ENCODE measurements at places on chromosomes 3 and 15.

GRCh38 chr3:57958642-57959422 lies 49.4 kb upstream of the FLNB start:
- DNase-seq, result no peak

GRCh38 chr3:158279609-158280008 lies 169.7 kb downstream of the RSRC1 start:
- no peak for DNase-seq

DNA sequence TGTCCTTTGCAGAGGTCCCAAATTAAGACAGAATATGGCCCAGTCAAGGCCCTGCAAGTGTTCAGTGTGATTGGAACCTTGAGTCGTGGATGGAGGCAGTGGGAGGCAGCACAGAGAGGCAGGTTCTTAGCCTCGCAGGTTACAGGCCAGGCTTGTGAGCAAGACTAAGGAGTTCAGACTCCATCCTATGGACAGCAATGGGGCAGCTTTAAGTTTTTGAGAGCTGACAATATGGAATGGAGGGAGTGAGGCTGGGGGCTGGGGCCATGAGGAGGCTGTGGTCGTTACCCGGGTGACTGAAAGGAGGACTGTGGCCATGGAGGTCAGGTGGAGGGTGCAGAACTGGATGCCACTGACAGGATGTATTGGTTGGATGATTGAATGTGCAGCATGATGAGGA lies 74.1 kb upstream of the PRR23C start:
- DNase-seq, result no peak

DNA sequence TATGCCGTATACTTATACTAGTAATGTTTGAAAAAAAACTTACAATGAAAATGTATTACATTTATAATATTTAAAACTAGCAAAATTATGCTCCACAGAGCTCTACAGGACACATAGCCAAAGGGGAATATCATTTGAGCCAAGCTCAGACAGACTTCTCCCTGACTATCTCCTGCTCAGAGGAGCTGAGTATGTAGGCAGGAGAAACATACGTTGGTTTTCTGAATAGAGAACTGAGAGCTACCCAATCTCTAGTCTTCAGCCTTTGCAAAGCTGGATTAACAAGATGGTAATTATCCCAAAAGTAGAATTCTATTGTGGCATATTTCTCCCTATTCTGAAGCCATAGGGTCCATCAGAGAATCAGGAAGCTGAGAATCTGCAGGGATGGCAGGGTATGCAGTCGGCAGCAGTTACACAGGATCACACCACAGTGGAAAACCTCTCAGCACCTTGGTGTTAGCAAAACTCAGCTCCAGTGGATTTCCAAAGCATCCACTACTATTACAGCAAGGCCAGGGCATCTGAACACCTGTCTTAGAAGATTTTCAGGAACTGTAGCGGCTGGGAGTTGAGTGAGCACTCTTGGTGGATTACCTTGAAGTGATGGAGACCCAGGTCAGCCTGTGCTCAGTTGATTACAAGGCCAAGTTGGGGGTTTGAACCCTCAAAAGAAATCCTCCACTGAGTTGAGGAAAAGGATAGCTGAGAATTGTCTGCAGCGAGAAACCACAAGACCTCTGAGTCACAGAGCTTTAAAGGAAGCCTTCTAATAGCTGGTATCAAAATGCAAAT lies 30.1 kb downstream of the GPR15 start:
- no peak for DNase-seq

DNA sequence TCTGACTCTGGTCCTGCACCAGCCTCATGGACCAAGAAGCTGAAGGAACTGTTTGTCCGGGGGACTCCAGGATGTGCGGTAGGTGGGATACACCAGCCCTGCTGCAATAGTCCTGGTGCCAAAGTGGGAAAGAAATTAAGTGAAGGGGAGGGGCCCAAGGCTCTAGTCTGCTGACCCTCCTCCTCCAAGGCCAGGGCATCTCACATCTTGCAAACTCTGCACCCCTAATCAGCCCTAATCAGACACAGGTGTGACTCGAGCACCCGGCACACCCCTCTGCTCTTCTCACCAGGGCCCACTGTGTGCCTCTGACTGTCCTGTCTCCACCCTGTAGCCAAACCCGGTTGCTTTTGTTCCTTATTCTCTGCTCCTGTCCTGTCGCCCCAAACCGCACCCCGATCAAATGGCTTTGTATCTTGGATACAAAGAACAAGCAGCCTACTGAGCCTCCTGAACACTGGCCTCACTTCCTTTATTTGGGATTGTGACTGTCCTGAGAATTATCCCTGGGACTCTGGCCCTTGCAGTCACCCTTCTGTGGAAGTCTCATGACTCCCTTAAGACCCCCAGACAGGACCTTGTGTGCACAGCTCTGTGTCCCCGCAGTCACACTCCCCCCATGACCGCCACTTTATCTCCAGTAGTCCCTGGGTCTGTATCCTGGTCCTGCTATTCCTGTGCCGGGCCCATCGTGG lies 26.7 kb upstream of the SLC41A3 start:
- DNase-seq, result no peak

- DNase-seq, result no peak
Observed at GRCh38 chr3:77648664-77649063, 608.8 kb downstream of the ROBO2 start.

GRCh38 chr3:23723930-23724329 lies 81.8 kb upstream of the UBE2E1 start:
- no peak for DNase-seq

DNA sequence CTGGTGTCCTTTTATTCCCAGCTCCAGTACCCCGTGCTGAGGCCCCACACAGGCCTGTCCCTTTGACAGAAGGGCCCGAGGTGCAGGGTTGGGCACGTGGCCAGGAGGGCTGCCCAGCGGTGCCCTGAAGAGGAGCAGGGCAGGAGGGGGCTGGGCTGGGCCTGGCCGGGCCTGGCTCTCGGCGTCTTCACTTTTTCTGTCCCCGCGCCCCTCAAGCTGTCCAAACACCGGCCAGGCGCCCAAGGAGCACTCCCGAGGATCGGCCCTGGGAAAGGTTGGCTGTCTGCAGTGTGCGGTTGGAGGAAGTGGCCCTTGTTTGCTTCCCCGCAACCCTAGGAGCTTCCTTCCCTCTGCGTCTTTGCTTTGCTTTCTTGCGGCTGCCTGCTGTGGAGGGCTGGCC lies 84.1 kb downstream of the WNT7A start:
- no peak for DNase-seq

GRCh38 chr3:17936736-17937480 lies 194.5 kb upstream of the TBC1D5 start:
- no peak for DNase-seq

DNA sequence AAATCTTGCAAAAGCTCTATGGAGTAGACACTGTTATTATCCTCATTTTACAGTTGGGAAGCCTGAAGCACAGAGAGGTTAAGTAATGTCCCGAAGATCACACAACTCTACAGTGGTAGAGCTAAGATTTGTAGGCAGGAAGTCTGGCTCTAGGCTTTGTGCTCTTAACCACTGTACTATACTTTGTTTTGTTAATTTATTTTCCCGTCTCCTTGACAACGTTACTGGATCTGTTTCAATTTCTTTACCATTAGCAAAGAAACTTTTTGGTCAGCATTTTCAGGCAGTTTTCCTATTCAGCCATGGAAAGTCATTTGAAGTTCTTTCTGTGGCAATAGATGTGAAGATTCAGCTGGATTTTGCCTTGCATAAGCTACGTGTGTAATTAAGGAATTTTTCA lies 51.7 kb downstream of the OTOL1 start:
- peak; percentile 64 for DNase-seq

GRCh38 chr3:138768125-138768524 lies 66.6 kb downstream of the PIK3CB start:
- no peak for DNase-seq

- DNase-seq, result no peak
Observed at GRCh38 chr3:18134386-18135059, 290.6 kb downstream of the SATB1 start.

GRCh38 chr3:103813955-103814354 lies 1379.1 kb downstream of the ZPLD1 start:
- DNase-seq, result no peak

GRCh38 chr3:186413615-186414415 lies 51.8 kb upstream of the DGKG start:
- no peak for DNase-seq

DNA sequence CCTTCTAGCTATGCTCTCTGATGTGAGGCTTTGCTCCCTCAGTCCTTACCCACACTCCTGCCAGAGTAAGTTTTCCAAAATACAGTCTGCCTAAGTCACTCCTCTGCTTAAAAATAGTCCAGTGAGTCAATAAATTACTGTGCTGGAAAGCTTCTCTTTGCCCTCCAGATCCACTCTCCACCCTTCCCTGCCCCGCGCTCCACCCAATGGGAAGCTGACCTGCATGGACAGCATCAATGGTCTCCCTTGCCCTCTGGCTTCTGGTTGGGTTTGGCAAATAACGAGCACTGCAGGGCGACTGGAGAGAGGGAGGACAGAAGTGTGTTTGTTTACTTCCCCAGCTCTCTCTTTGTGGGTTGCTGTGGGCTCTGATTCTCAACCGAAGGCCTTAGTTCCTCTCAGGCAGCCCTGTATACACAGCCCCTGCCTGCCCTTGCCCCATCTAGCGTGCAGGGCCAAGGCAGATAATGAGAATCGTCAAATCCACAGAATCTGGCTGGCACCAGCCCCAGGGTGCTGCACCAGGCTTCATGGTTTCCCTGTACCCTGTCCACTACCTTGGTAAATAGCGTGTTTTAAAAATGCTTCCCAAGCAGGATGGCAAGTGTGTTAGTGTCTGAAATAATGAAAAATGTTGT lies 110.4 kb downstream of the ADAMTSL3 start:
- DNase-seq, result no peak

DNA sequence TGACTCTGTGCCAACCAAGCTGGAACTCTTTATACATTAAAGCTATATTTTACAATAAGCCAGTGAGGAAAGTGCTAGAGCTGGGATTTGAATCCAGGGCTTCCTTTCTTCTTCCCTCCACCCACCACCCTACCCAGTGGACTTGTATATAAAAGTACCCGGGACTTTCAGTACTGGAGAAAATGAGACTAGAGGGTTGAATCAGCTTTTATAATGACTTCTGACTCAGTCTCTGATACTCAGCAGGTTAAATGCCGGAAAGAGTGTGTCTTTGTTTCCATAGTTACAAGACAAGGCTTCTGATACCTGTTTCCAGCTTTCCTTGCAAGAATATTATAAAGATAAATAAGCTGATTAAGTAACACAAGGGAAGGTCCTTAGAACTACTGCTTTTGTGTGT lies 80.9 kb downstream of the FRMD4B start:
- DNase-seq, result no peak

GRCh38 chr3:12658593-12659058 lies 5.3 kb downstream of the RAF1 start:
- DNase-seq, result no peak

GRCh38 chr3:105496343-105496742 lies 129.6 kb downstream of the ALCAM start:
- no peak for DNase-seq

DNA sequence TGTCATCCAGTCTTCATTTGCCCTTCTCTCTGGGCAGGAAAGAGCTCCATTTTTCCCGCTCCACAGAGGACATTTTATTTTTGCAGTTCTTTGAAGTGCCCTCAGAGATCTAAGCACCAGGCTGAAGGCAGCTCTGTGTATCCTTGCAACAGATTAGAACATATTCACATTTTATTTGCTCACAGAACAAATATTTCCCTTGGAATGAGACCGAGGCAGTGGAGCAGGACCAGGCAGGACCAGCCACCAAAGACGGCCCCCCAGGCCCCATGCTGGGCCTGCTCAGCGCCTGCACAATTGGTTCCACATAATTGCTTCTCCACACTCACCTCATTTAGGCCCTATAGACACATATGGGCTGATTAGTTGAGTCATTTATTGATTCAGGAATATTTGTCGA lies 15.7 kb upstream of the ETV5 start:
- DNase-seq, result no peak

GRCh38 chr3:172317481-172317880 lies 130.8 kb downstream of the GHSR start:
- DNase-seq, result no peak

DNA sequence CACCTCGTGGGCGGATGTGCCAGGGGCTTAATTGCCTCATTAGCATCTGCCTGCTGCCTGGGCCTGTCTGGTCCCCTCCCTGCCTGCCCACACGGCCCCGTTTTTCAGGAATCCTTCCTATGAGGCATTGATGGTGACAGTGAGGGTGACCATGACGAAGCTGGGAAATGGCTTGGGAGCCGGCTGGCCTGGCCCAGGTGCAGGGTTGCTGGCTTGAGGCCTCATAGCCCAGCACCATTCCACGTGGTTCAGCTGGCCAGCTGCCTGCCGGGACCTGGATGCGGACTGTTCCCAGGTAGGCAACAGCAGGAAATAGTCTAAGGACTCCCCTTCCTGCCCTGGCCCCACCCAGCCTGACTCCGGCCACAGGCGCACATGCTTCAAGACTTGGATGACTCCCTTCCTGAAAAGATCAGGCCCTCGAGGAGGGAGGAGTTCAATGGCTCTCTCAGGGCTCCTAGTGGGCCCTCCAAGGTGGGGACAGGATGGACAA lies 8.9 kb upstream of the DUSP7 start:
- DNase-seq, result no peak

GRCh38 chr3:10757021-10757820 lies 58.8 kb upstream of the SLC6A11 start:
- no peak for DNase-seq

DNA sequence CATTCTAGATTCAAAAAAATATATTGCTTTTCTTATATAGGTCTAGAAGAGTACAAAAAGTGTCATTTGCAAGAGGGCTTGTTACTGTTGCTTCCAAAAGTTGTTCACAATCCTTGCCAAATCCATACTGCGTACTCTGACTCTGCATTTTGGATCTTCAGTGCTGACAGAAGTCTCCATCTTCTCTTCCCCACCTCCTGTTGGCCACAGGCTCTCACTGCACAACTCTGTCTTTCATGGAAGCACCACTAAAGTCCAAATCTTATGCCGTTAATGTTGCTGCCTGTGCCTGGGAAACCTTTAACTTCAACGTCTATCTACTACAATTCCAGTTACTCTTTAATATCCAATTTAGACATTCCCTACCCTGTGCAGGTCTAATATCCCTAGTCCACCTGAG lies 419.9 kb downstream of the NR2F2 start:
- DNase-seq, result no peak

GRCh38 chr15:90837094-90837493 lies 31.3 kb upstream of the FURIN start:
- DNase-seq, result no peak

DNA sequence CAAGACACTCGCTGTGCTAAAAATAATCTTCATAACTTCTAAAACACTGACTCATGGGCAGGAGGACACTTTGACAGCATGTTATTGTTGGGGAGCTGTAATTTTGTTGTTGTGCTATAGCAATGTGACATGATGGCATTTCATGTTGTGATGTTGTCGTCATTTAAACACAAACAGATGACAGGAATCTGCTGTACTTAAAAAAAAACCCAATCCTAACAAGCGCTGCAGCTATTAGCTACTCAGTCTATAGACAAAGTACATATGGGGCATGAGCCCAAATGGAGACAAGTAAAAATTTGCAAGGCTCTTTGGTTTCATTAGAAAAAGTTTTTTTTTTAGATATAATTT lies 828 bp upstream of the ATOSA start:
- no peak for DNase-seq

DNA sequence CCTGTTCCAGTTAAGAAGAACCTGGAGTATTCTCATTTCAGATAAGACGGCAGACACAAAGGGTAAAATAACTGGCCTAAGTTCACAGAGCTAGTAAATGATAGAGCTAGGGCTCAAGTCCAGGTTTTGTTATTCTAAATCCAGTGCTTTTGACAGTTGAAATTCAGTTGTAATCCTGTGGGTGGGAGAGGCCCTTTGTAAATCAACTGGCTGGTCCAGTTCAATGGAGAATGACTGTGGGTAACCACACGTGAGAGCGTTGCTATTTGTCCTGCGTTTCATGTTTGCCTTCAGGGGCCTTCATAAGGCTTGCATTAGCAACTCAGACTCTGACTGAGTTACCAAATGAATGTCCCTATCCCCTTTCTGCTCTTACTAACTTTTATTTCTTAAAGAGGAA lies 24.2 kb upstream of the CD96 start:
- no peak for DNase-seq

Data from hindlimb muscle (tissue), 1 donor.